ENCODE measurements at places on chromosomes 5 and 9. TPM values are rescaled to one million over a fixed set of nuclear protein-coding genes. Genes with fewer than 3 reads are reported as not detected.

FOXD4L5 gene
- total RNA-seq: 0.04 TPM

DNA sequence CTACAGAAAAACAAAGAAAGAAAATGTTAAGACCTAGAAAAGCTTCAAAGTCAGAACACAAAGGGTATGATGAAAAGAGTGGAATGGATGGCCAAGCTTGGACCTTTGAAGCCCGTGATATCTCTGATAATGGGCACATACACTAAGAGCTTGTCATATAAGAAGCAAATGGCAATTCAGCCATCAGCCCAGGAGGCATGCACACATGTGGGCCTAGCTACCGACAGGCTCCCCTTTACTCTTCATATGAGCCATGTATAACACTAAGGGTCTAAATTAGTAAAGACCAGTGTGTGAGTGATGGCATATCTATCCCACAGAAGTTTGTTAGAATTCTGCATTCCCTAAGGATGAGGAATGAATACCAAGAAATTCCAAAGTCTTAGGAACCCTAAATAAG lies 20.1 kb downstream of the GRHPR start:
- no peak overlapping the region for H3K27ac ChIP-seq
- H3K4me3 ChIP-seq: no peak overlapping the region
- no peaks in the 10 kb centered on the region for H3K27me3 ChIP-seq
- H3K36me3 ChIP-seq: no peaks in the 10 kb centered on the region
- peaks cover 9% of the 10 kb centered on the region for H3K4me1 ChIP-seq

IFNA2 gene
- not detected for total RNA-seq

TIMD4 gene
- total RNA-seq: 0.28 TPM

- H3K27me3 ChIP-seq: no peaks in the 10 kb centered on the region
- peak overlapping the region; percentile 98 for H3K27ac ChIP-seq
- DNase-seq: peak; percentile 73
- H3K36me3 ChIP-seq: no peaks in the 10 kb centered on the region
- H3K4me3 ChIP-seq: no peak overlapping the region
- peaks cover 32% of the 10 kb centered on the region for H3K4me1 ChIP-seq
These were observed 97.0 kb upstream of the COL5A1 start for GRCh38 chr9:134544388-134545214.

GRCh38 chr5:117394506-117395157 lies 820.0 kb upstream of the SEMA6A start:
- no peak for DNase-seq
- H3K4me1 ChIP-seq: no peaks in the 10 kb centered on the region
- no peak overlapping the region for H3K4me3 ChIP-seq
- H3K36me3 ChIP-seq: no peaks in the 10 kb centered on the region
- no peak overlapping the region for H3K27ac ChIP-seq

DNA sequence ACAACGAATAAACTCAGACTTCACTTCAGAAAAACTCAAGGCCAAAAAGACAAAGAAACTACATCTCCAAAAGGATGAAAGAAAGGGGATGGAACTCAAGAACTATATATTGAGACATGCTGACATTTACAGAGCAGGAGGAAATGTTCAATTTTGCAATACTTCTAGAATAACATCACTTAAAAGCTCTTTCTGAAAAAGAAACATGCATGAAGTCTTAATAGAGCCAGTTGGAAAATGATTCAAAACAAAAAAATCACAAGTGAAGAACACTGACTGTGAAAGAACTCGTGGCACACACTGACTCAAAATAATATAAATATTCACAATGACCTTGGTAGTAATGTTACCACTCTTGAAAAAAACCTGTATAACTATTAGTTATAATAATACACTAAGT lies 267.8 kb upstream of the NREP start:
- H3K27me3 ChIP-seq: no peaks in the 10 kb centered on the region
- H3K4me3 ChIP-seq: no peak overlapping the region
- no peak overlapping the region for H3K27ac ChIP-seq
- no peaks in the 10 kb centered on the region for H3K36me3 ChIP-seq
- H3K4me1 ChIP-seq: no peaks in the 10 kb centered on the region

DNA sequence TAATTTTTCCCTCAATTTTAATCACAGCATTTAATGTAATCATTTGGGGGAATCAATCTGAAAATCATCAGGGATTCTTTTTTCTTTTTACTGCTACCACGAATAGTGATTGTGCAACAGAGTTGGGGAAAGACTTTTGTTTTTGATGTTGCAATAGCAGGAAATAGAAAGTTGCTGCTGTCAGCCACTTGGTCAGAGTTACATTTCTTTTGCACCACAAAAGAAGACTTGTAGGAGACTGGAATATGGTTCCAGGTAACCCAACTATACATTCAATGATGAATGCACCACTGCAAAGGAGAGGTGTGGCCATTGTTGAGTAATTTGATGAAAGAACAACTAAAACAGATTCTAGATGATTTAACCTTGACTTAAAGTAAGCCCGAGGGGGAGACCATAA lies 46.3 kb upstream of the PALM2AKAP2 start:
- H3K27me3 ChIP-seq: no peaks in the 10 kb centered on the region
- DNase-seq: peak; percentile 17
- no peaks in the 10 kb centered on the region for H3K4me1 ChIP-seq

DNA sequence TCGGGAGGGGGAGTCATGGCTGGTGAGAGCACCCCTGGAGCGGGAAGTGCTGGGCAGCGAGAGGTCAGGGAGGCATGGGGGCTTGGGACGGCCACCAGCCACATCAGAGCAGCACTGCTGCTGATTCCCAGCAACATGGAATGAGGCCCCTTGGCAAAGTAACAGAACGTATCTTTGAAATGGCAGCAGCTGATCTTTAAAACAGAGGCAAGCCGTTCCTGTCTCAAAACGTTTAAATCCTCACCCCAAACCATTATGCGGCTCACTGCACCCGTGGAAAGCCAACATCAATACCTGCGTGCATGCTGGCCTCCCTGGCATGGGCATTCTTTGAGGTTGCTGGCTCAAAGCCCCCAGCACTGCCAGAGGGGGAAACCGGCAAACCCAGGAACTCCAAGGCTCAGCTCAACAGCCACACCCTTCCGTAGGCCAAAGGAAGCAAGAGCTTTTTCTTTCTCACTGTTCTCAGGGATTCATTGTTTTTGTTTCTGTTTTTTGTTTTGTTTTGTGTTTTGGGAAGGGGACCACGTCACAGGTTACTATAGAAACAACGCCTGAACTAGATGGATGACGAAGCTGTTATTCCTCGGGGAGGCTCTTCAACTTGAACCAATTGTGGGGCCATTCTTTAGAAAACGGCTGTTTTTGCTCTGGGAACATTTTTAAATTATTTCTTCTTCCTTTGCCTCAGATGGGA lies 28.1 kb upstream of the OBP2B start:
- no peak overlapping the region for H3K27ac ChIP-seq
- H3K36me3 ChIP-seq: no peaks in the 10 kb centered on the region
- no peak for DNase-seq
- H3K4me1 ChIP-seq: peaks cover 4% of the 10 kb centered on the region

- no peak for DNase-seq
- no peaks in the 10 kb centered on the region for H3K36me3 ChIP-seq
- H3K27me3 ChIP-seq: no peaks in the 10 kb centered on the region
These were observed 28.6 kb downstream of the CYFIP2 start for GRCh38 chr5:157294407-157295091.

DNA sequence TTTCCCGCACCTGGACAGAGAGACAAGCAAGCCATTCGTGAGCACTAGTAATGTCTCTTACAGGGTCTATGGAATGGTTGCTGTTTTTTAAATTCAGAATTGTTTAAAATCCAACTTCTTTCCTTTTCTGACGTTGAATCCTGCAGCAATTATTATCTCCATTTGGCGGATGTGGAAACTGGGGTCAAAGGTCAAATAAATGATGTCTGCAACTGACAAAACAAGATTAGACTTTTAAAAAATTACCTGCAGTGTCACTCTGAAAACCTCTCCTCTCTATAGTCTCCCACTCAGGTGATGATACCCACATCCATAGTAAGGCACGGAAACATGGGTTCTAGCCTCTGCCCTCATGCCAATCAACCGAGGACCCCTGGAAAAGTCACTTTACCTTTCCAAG lies 142.7 kb upstream of the SMIM23 start:
- H3K4me1 ChIP-seq: no peaks in the 10 kb centered on the region
- no peak overlapping the region for H3K27ac ChIP-seq
- H3K36me3 ChIP-seq: no peaks in the 10 kb centered on the region

MAMDC2 gene
- total RNA-seq: 1.7 TPM

NEURL1B gene
- 3.9 TPM for total RNA-seq

GRCh38 chr9:109132567-109133021 lies 12.8 kb upstream of the TMEM245 start:
- H3K27me3 ChIP-seq: no peaks in the 10 kb centered on the region
- H3K27ac ChIP-seq: no peak overlapping the region
- H3K4me3 ChIP-seq: no peak overlapping the region
- no peaks in the 10 kb centered on the region for H3K36me3 ChIP-seq

- no peaks in the 10 kb centered on the region for H3K36me3 ChIP-seq
- peaks cover 6% of the 10 kb centered on the region for H3K27me3 ChIP-seq
- no peaks in the 10 kb centered on the region for H3K4me1 ChIP-seq
- DNase-seq: no peak
- H3K27ac ChIP-seq: no peak overlapping the region
These were observed 9.8 kb upstream of the CPLX2 start for GRCh38 chr5:175861337-175862130.

GRCh38 chr5:140153905-140154304 lies 21.1 kb upstream of the CYSTM1 start:
- no peaks in the 10 kb centered on the region for H3K36me3 ChIP-seq
- DNase-seq: no peak
- H3K27ac ChIP-seq: no peak overlapping the region
- no peak overlapping the region for H3K4me3 ChIP-seq

- H3K4me1 ChIP-seq: no peaks in the 10 kb centered on the region
- H3K27ac ChIP-seq: no peak overlapping the region
- no peak overlapping the region for H3K4me3 ChIP-seq
These were observed 12.1 kb downstream of the ADAM19 start for GRCh38 chr5:157563373-157563928.

PCDHA13 gene
- total RNA-seq: 4.1 TPM

SELENOP gene
- total RNA-seq: 6,524 TPM

- H3K27me3 ChIP-seq: no peaks in the 10 kb centered on the region
- no peak overlapping the region for H3K27ac ChIP-seq
- H3K4me3 ChIP-seq: no peak overlapping the region
- no peak for DNase-seq
- no peaks in the 10 kb centered on the region for H3K4me1 ChIP-seq
- no peaks in the 10 kb centered on the region for H3K36me3 ChIP-seq
These were observed 46.6 kb upstream of the NEURL1B start for GRCh38 chr5:172594431-172594830.

DNA sequence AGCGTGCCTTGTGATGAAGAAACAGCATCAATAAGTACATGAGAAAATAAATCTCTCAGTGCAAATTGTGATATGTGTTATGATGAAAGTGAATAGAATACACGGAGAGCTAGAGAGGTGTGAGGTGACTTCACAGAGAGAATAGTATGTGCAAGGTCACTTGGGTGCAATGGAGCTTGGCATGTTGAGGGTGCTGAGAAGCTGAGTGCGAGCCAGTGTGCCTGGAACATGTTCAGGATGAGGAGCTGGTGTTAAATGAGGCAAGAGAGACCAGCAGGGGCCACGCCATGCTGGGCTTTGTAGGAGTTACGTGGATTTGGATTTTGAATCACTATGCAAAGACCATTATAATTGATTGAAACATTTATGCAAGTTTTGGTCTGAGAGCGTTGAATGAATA lies 12.8 kb upstream of the RPS23 start:
- no peak overlapping the region for H3K27ac ChIP-seq
- DNase-seq: no peak
- no peaks in the 10 kb centered on the region for H3K27me3 ChIP-seq
- H3K4me1 ChIP-seq: no peaks in the 10 kb centered on the region
- H3K36me3 ChIP-seq: no peaks in the 10 kb centered on the region
- no peak overlapping the region for H3K4me3 ChIP-seq

DNA sequence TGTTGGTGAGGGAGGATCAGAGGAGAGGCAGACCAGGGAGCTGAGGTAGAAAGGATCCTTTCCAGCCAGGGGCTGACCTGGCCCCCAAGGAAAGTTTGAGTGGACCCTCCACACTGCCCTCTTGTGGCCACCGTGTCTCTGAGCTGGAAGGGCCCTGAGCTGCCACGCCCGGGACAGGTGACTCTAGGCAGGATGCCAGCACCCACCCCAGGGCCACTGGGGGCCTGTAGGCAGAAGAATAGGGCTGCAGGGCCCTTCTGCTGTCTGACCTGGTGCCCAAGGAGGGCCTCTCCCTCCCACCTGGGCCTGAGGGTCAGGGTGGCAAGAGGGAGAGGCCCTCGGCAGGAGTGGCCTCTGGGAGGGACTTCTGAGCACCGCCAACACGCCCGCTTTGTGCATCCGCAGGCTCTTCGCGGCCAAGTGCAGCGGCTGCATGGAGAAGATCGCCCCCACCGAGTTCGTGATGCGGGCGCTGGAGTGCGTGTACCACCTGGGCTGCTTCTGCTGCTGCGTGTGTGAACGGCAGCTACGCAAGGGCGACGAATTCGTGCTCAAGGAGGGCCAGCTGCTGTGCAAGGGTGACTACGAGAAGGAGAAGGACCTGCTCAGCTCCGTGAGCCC lies 76.8 kb downstream of the LMX1B start:
- H3K27me3 ChIP-seq: peaks cover 40% of the 10 kb centered on the region
- H3K4me1 ChIP-seq: no peaks in the 10 kb centered on the region
- H3K4me3 ChIP-seq: no peak overlapping the region
- peak; percentile 70 for DNase-seq
- no peak overlapping the region for H3K27ac ChIP-seq

DNA sequence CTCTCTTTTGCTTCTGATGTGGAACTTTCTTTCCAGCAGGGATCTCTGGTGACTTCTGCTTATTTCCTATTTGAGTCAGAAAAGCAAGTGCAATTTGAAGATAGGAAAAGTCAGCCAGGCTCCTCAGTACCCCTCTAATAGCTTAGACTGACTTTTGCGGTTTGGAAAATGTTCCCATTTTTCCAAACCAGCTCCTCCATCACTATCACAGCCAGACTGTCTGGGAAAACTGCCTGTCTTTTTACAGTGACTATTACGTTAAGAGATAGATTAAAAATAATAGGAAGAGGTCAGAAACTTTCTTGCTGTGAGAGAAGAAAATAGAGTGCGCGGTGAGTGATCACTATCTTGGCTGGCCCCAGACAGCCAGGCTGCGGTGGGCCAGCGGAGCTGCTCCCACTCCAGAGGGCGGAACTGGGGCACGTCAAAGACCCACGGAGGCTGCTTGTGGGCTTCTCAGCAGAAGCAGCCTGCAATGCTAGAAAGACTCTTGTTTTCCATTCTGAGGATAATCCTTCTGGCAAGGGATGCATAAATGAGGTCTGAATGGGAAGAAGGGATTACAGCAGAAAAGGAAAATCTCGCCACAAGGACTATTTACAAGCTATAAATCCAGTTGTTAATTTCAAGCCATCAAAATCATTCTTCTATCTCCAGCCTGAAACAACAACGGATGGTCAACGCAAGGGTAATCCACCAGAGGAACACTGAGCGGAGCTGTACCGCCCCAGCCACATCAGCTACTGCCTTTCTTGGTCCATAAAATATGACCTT lies 151.0 kb upstream of the MSX2 start:
- H3K27me3 ChIP-seq: no peaks in the 10 kb centered on the region
- no peaks in the 10 kb centered on the region for H3K36me3 ChIP-seq
- H3K27ac ChIP-seq: peak overlapping the region; percentile 2

GRCh38 chr5:172283020-172283861 lies at the start of gene UBTD2:
TSS of gene UBTD2 (minus strand) at chr5:172283764. CDS start at chr5:172283665, 99 bp downstream.
- H3K4me1 ChIP-seq: peaks cover 18% of the 10 kb centered on the region
- peak within 1 kb of the TSS; percentile 100 for H3K27ac ChIP-seq
- DNase-seq: peak; percentile 92
- peak within 1 kb of the TSS; percentile 99 for H3K4me3 ChIP-seq
